T-cell (primary cell): ENCODE measurements at places on chromosomes 6 and 20.

DNA sequence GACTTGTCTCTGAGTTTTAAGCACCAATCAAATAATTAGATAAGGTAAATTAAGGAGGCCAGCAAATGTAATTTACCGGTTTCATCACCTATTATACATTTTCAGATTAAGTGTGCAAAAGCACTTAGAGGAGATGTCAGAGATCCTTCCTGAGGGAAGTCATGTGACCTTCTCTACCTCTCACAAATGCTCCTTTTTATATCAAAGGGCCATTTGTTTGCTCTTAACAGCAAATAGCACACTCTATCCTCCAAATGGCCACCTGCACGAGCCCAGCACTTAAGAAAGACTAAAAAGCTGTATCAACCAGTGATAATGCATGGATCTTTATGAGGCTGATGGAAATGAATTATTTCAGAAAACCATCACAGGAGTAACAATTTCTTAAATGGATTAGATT, 149.4 kb downstream of the ELOVL4 start:
- no peak for DNase-seq
- H3K27ac ChIP-seq: no peak overlapping the region
- H3K27me3 ChIP-seq: no peaks in the 10 kb centered on the region
- H3K4me1 ChIP-seq: no peaks in the 10 kb centered on the region

DNA sequence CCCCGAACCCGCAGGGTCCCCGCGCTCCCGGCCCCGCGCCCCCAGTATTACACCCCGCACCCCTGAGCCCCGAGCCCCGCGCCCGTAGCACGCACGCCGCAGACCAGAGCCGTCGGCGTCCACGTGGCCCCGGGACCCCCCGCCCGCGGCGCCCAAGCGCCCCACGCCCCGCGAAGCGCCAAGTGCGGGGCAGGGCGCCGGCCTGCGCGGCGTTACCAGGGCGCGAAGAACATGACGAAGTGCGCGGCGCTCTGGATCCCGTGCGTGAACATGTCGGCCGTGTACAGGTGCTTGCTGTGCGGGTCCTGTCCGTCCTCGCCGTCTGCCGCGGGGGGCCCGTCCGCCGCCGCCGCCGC, 312 bp downstream of the TXNDC5 start:
- peak overlapping the region; percentile 42 for H3K4me3 ChIP-seq
- DNase-seq: no peak
- no peaks in the 10 kb centered on the region for H3K36me3 ChIP-seq
- H3K27ac ChIP-seq: no peak overlapping the region
- no peaks in the 10 kb centered on the region for H3K27me3 ChIP-seq

DNA sequence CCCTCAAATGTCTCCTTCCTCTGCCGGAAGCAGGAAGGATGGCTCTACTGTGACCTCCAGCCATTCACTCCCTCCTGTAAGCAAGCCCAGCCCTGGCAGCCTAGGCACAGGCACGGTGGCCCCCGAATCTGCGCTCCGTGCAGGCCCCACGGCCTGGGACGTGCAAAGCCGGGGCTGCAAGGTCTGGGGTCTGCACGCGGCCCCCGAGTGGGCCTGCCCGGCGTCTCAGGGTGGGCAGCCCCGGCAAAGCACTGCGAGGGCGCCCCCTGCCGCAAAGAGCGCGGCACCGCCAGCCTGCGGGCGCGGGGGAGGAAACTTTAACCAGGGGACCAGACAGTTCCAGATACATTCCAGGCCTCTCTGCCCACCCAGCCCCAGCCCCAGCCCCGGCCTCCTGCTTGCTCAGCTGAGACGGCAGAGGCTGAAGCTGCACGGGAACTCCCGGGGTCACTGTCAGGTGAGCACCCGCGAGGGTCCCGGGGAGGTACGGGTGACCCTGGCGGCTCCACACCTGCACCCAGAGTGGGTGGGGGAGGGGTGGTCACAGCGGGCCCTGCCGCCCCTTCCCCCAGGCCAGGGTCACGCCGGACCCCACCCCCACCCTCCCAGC, 98.8 kb downstream of the ASXL1 start:
- H3K4me1 ChIP-seq: peaks cover 5% of the 10 kb centered on the region
- no peak overlapping the region for H3K27ac ChIP-seq
- no peaks in the 10 kb centered on the region for H3K27me3 ChIP-seq
- H3K36me3 ChIP-seq: peaks cover 27% of the 10 kb centered on the region
- no peak overlapping the region for H3K4me3 ChIP-seq

GRCh38 chr20:58146081-58146745, 82.2 kb downstream of the ANKRD60 start:
- H3K4me1 ChIP-seq: no peaks in the 10 kb centered on the region
- H3K4me3 ChIP-seq: no peak overlapping the region
- no peaks in the 10 kb centered on the region for H3K27me3 ChIP-seq
- no peak for DNase-seq
- H3K27ac ChIP-seq: no peak overlapping the region

GRCh38 chr6:167827583-167828324, 1.0 kb downstream of the AFDN start:
- peaks cover 2% of the 10 kb centered on the region for H3K4me1 ChIP-seq
- peak overlapping the region; percentile 41 for H3K4me3 ChIP-seq
- no peaks in the 10 kb centered on the region for H3K36me3 ChIP-seq
- peaks cover 34% of the 10 kb centered on the region for H3K27me3 ChIP-seq
- no peak overlapping the region for H3K27ac ChIP-seq

DNA sequence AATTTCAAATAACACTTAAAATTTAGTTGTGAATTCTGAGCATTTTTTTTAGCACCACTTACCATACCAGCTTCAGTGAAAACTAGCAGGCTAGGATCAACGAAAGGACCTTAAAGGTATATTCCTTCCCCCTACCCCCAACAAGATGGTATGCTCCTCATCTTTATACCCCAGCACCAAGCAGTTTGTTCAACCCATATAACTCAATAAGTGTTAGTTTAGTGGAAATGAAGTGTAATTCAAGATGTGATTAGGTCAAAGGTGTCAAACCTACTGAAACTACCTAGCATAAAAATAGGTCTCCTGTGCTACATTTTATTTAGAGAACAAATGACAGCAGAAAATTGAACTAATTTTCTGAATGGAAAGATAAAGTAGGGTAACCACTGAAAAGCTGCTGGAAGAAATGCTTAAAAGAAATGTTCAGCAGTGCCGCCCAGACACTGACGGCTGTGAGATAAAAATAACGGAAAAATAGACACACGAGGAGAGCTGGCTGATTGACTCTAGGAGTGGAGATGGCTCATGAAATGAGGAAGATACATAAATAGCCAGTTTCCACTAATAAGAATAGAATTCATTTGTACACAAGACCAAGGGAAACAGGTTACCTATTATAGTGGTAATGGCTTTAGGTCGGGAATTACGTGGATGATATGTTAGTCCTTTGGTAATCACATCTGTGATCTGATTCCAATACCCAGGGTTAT, 94.8 kb downstream of the IPCEF1 start:
- no peaks in the 10 kb centered on the region for H3K27me3 ChIP-seq
- no peak overlapping the region for H3K27ac ChIP-seq
- no peak overlapping the region for H3K4me3 ChIP-seq

GRCh38 chr20:8073024-8073832, 53.7 kb upstream of the TMX4 start:
- no peak overlapping the region for H3K4me3 ChIP-seq
- H3K4me1 ChIP-seq: peaks cover 4% of the 10 kb centered on the region
- no peak for DNase-seq

DNA sequence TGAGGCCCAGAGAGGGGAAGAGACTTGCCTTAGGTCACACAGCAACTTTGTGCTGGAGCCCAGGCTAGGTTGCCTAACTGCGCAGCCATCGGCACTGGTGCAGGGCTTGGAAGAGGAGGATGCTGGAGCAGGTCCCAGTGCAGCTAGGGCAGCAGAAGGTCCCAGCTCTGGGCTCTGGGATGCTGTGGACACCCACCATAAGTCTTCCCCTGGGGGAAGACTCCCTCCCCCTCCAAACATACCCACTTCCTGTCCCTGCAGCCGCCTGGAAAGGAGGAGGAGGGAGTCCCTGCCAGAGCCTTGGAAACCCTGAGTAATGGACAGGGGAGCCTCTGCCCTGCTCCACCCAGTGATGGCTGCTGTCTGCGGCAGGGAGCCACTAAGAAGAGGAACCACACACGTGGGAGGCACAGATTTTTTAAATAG, 93.6 kb downstream of the NCR2 start:
- no peak overlapping the region for H3K27ac ChIP-seq
- DNase-seq: no peak
- H3K36me3 ChIP-seq: no peaks in the 10 kb centered on the region

- no peak overlapping the region for H3K4me3 ChIP-seq
- H3K27me3 ChIP-seq: no peaks in the 10 kb centered on the region
- H3K4me1 ChIP-seq: no peaks in the 10 kb centered on the region
- H3K36me3 ChIP-seq: no peaks in the 10 kb centered on the region
- H3K27ac ChIP-seq: no peak overlapping the region
Observed at GRCh38 chr20:15060265-15061060, 723.1 kb upstream of the FLRT3 start.

DNA sequence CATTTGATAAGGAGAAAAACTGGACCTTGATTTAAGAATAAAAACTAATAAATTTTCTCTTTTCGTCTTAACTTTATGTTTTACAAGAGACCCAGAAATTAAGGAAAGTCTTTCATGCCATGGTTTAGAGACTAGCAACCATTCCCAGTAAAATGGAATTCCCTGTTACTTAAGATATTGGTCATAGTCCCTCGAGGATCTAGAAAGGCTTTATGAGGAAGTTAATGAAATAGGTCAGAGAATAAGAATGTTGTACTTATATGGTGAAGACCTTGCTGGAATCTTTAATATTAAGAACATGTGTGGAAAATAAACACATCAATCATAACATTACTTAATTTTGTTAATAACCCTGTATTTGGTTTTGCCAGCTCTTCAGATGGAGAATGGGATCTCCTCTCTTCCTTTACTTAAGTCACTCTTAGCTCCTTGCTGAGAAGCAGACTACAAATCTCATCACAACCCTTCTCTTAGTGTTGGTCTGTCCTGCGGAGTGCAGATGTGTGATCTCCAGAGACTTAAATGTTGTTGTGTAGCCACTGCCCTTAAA, 382.9 kb downstream of the QKI start:
- H3K36me3 ChIP-seq: no peaks in the 10 kb centered on the region
- no peak overlapping the region for H3K4me3 ChIP-seq
- H3K27me3 ChIP-seq: no peaks in the 10 kb centered on the region
- no peak overlapping the region for H3K27ac ChIP-seq

DNA sequence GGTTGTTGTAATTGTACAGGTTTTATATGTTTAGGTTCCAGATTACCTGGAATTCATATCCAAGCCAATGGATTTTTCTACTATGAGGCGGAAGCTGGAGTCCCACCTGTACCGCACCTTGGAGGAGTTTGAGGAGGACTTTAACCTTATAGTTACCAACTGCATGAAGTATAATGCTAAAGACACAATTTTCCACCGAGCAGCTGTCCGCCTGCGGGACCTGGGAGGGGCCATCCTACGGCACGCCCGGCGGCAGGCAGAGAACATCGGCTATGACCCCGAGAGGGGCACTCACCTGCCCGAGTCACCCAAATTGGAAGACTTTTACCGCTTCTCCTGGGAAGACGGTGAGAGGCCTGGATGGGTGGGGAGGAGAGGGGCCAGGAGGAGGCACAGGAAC, 13.6 kb downstream of the BRPF3 start:
- no peak overlapping the region for H3K27ac ChIP-seq
- H3K4me3 ChIP-seq: no peak overlapping the region
- no peak for DNase-seq
- H3K27me3 ChIP-seq: no peaks in the 10 kb centered on the region
- H3K4me1 ChIP-seq: no peaks in the 10 kb centered on the region

GRCh38 chr20:41336711-41337492, 3.7 kb upstream of the LPIN3 start:
- no peak overlapping the region for H3K27ac ChIP-seq
- H3K27me3 ChIP-seq: peaks cover 5% of the 10 kb centered on the region
- H3K36me3 ChIP-seq: no peaks in the 10 kb centered on the region
- H3K4me1 ChIP-seq: peaks cover 4% of the 10 kb centered on the region
- no peak overlapping the region for H3K4me3 ChIP-seq

DNA sequence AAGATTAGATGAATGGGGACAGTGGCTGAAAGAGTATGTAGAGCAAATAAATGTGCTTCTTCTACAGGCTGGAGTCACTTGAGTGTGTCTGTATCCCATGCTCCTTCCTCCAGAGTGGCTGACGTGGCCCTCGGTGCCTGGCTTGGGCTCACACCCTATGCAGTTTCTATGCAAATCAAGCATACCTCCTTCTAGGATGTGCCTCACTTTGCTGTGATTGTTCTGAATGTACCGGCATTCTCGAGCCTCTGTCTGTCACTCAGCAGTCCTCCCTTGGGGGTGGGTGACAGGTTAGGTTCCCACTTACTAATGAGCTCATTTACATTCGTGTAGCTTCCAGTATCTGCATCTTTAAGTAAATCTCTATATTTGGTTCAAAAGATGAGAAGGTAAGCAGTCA, 55.1 kb upstream of the HDDC2 start:
- DNase-seq: no peak
- H3K27me3 ChIP-seq: no peaks in the 10 kb centered on the region
- peaks cover 5% of the 10 kb centered on the region for H3K4me1 ChIP-seq
- no peak overlapping the region for H3K4me3 ChIP-seq
- H3K36me3 ChIP-seq: no peaks in the 10 kb centered on the region

- DNase-seq: no peak
- H3K4me1 ChIP-seq: peaks cover 3% of the 10 kb centered on the region
- H3K27me3 ChIP-seq: no peaks in the 10 kb centered on the region
Observed at GRCh38 chr6:148997865-148998264, 251.0 kb downstream of the UST start.

DNA sequence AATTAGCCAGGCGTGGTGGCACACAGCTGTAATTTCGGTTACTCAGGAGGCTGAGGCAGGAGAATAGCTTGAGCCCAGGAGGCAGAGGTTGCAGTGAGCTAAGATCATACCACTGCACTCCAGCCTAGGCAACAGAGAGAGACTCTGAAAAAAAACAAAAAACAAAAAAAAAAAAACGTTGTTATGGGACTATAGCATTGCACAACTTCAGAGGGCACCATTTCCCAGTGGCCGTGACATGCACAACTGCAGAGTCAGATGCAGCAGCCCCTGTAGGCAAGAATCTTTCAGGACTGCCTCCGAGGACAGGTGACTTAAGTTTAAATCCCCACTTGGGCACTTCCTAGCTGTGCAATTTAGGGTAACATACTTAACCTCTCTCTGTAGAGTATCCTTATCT, 64.0 kb downstream of the ZNF217 start:
- H3K36me3 ChIP-seq: no peaks in the 10 kb centered on the region
- no peaks in the 10 kb centered on the region for H3K27me3 ChIP-seq
- no peak overlapping the region for H3K4me3 ChIP-seq
- DNase-seq: no peak
- no peaks in the 10 kb centered on the region for H3K4me1 ChIP-seq

GRCh38 chr6:7749478-7749877, 23.6 kb downstream of the BMP6 start:
- H3K27me3 ChIP-seq: peaks cover 8% of the 10 kb centered on the region
- DNase-seq: no peak
- no peak overlapping the region for H3K27ac ChIP-seq
- H3K4me3 ChIP-seq: no peak overlapping the region

- H3K27ac ChIP-seq: no peak overlapping the region
- peaks cover 18% of the 10 kb centered on the region for H3K36me3 ChIP-seq
- H3K4me1 ChIP-seq: peaks cover 38% of the 10 kb centered on the region
Observed at GRCh38 chr20:4805663-4806449, 84.1 kb downstream of the PRND start.

DNA sequence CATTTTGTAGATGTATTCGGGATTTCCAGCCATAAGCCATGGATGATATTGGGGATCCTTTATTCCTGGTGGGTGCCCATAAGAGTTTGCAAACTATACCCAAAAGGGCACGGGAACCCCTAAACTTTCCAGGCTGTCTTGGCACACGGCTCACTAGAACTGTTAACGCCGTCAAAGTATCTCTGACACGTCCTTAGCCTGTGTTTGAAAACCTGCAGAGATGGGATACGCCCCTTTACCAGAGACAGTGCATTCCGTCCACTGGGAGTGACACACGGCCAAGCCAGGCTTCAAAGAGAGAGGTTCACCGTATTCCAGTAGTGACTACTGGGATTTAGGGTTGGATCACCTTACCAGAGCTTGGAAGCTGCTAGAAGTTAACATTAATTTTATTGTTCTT, 95.0 kb downstream of the THBS2 start:
- no peak overlapping the region for H3K4me3 ChIP-seq
- H3K27me3 ChIP-seq: peaks cover 26% of the 10 kb centered on the region
- no peak overlapping the region for H3K27ac ChIP-seq
- no peak for DNase-seq
